Astrocyte of the hippocampus (primary cell): ENCODE measurements at places on chromosomes 5 and 9.
A peak's percentile ranks its signal among the peaks of the same experiment; 100 is the strongest.

DNA sequence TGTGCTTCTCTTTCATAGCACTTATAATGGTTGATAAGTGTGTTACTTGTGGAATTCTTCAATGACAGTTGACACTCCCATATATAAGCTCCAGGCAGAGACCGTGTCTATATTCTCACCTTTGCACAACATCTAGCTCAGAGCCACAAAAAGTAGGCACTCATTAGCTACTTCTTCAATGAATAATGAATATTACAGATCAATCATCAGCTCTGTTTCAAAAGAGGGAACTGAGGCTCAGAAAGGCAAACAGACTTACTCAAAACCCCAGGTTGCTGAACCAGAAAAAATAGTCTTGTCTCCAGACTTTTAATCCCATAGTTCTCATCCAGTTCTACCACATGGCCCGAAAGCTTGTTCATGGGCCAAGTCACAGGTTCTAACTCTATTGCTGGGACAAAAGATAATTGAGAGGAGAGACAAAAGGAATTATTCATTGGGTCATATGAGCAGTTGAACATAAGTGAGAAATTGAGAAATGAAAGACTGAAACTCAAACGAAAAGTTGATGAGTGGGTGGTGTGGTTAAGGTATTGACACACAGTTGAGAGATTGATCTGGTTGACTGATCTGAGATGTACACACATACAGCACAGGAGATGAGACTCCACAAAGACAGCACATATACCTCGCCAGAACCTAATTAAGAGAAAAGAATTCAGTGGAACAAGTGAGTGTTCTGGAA is 381.6 kb downstream of the EFNA5 start:
- no peak for DNase-seq

GRCh38 chr5:114363837-114364236 is 2.0 kb downstream of the KCNN2 start:
- no peak for DNase-seq

- no peak for DNase-seq
Observed at GRCh38 chr9:126623314-126623666, 9.6 kb downstream of the LMX1B start.

DNA sequence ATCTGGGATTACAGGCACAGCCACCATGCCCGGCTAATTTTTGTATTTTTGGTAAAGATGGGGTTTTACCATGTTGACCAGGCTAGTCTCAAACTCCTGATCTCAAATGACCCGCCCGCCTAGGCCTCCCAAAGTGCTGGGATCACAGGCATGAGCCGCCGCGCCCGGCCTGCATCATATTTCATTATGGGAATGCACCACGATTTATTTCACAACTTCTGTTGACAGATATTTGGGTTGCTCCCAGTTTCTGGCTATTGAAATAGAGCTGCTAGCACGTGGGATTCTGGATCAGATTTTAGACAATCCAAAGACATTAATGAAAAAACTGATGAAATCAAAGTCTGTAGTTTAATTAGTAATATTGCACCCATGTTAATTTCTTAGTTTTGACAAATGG is 48.4 kb upstream of the FUBP3 start:
- no peak for DNase-seq

DNA sequence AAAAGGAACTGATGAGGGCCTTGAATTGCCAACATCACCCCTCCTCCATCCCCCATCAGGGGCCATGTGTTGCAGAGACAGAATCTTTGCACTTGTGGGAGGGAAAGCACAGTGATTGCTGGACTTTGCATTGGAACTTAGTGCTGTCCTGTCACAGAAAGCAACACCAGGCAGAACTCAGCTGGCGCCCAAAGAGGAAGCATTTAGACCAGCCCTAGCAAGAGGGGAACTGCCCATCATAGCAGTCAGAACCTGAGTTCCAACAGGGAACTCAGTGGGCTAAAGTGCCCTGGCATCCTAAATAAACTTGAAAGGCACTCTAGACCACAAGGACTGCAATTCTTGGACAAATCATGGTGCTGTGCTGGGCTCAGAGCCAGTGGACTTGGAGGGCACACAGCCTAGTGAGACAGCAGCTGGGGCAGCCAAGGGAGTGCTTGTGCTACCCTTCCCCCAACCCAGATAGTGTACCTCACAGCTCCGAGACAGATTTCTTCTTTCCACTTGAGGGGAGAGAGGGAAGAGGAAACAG is 128.1 kb downstream of the ACTL7B start:
- DNase-seq: peak; percentile 73

GRCh38 chr5:79069488-79070349 is at the start of the genes BHMT2 and DMGDH:
TSS of gene BHMT2 (plus strand) at chr5:79069767. CDS start at chr5:79069783, 16 bp downstream.
TSS of gene DMGDH (minus strand) at chr5:79069674. CDS start at chr5:79069620, 54 bp downstream.
- peak; percentile 67 for DNase-seq

- DNase-seq: peak; percentile 75
Observed at GRCh38 chr9:136312436-136312835, 8.5 kb upstream of the CCDC187 start.

DNA sequence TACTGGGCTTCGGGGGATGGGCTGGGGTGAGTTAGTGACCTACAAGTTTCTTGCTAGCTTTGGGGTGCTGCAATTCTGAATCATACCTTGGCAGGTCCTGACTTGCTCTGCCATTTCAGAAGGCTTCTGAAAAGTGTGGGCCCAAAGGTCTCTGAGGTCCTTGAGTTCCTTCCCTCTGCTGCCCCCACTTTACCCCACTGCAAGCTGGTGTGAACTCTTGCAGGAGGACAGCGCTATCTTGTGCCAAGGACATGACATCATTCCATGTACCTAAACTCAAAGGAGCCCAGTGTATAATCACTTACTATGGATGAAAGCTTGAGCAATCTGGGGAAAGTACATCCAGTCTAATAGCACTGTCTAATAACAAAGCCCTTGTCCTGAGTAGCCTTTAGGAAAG is 157.4 kb downstream of the RMI1 start:
- peak; percentile 44 for DNase-seq

GRCh38 chr5:31113101-31113500 is 80.4 kb upstream of the CDH6 start:
- DNase-seq: peak; percentile 79

DNA sequence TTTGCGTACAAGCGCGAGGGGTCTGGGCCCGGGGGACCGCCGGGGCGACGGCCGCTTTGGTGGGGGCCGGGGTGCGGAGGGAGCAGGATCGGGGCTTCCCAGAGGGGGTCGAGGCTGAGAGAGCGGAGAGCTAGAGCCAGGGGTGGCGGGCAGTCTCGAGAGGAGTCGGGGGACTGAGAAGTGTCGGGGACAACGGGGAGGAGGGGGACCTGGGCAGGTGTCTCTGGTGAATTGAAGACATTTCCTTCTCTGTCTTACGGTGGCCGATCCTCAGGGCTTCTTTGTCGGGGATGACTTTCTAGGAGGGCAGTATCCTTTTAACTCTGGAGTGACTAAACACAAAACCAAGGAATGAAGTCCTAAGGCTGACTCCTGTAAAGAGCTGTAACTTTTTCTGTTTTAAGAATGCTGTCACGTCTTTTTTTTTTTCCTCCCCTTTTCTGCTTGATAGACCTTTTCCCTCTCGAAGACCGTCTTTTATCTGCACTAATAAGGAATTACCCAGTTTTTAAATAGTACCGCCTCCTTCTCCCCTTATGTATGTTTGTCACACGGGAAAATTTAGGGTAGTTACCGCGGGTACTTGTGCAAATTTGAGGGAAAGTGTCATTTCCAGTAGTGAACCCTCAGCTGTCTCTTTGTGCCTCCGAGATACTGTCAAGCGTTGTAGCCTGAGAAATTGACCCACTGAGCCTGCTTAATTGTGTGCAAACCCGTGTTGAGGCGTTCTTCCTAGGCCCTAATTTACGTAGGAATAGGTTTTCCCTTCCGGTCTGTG is 822 bp downstream of the DENND4C start:
- DNase-seq: peak; percentile 29

DNA sequence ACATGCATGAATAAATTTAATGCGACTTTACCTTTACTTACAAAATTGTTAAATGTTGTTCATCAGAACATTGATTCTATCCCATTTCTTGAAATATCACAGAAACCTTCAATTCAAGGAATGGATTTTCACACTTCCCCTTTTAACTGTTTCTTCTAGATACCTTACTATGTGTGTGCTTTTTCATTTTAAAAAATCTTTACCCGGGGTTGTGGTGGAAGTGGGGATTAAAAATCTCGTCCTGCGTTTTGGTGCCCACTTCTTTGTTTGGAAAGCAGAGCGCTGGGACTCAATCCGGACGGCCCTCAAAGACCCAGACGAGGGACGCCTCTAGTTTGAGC is 5.8 kb upstream of the MEF2C start:
- no peak for DNase-seq

DNA sequence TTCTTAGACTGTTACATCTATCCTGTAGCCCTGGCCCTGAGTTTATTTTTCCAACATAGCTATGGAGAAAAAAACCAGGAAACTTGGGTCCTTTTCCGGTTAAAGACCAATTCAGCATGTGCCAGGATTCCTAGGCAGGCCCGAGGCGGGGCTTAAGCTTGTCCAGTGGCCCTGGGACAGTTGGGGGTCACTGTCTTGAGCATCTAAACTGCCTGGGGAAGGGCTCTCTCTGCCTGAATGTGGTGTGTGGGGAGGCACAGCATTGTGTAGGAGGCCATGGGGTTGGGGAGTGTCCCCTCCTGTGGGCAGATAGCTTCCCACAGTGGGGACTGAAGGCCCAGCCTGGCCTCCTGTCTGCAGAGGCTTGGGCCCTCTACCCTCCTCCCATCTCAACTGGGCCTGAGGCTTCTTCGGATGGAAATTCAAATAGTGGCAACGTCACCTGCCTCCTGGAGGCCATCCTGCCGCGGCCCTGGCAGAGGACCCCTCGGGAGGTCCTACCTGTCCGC is 88.8 kb downstream of the PHF2 start:
- DNase-seq: no peak

- no peak for DNase-seq
Observed at GRCh38 chr9:126591922-126592321, 21.8 kb upstream of the LMX1B start.

GRCh38 chr5:179766726-179767455 is 26.9 kb upstream of the LTC4S start:
- no peak for DNase-seq

GRCh38 chr9:81964218-81965171 is 21.2 kb downstream of the SPATA31D3 start:
- DNase-seq: no peak

DNA sequence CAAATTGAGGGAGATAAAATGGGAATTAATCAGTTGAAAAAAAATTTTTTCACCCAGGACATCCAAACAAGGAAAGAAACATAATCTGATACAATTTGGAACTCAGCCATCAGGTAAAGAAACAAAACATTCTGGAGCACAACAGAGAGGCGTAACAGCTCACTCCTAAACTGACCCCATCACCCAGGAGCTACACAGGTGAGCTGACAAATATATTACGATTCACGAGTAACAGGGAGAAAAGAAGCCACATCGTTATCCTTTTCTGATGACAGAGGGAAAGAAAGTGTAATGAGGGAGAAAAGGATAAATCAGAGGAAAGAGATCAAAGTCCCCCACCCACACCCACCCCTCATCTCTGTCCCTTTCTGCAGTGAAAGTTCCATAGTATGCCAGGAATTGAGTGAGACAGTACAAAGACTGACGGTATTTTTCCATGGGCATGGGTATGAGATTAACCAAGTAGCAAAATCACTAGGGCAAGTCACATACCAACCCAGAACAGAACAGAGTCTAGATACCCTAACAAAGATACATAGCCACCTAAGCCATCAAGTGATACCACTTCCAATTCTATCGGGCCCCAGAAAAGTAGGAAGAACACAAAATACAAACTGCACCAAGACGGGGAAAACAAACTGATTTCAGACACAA is 45.4 kb downstream of the TMEM245 start:
- no peak for DNase-seq

DNA sequence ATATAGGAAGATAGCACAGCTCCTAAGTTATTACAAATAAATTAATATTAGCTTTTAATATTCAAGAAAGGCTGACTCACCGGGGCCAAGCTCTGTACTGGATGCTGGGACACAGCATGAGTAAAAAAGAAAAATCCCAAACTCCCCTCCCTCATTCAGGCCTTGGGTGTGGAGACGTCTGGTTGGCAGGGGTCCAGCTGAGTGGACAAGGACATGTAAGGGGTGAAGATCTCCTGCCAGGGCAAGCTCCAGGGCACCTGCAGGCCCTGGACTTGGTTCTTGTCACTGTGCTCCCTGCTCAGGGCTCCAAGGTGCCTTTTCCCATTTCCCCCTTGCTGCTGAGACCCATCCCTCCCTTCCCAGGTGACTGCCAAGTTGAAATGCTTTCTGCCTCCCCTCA is 388.5 kb downstream of the ENC1 start:
- no peak for DNase-seq

- no peak for DNase-seq
Observed at GRCh38 chr5:109307951-109308350, 101.8 kb downstream of the PJA2 start.

GRCh38 chr9:71643330-71643729 is 125.0 kb downstream of the CEMIP2 start:
- DNase-seq: no peak

GRCh38 chr5:142974409-142974808 is 204.2 kb downstream of the ARHGAP26 start:
- no peak for DNase-seq

DNA sequence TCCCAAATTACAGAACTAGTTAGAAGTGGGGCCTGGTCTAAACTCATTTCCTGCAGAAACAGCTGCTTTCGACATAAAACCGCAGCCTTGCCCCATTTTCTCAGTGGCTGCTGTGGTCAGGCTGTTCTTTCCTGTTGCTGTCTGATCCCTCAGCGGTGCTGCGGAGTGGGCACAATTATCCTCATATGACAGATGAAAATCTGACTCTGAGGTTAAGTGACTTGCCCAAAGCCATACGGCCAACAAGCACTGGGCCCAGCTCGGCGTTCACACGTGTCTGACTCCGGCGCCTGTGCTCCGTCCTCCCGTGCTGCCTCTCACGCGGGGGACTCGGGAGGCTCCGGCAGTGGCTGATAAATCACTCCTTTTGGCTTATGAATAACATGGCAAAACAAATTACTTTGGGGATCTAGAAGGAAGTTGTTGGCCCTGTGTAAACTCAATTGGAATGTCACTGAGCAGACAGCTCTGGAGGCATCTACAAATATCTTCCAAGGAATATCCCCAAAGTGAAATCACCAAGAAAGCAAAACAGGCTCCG is 142.6 kb upstream of the LMX1B start:
- DNase-seq: peak; percentile 38

GRCh38 chr5:113337515-113338415 is 97.0 kb downstream of the TSSK1B start:
- no peak for DNase-seq

GRCh38 chr5:60333005-60333571 is 366.9 kb downstream of the DEPDC1B start:
- DNase-seq: no peak
